Prostate gland (tissue), 2 donors: ENCODE measurements at places on chromosomes 5 and 9. TPM values are rescaled to one million over a fixed set of nuclear protein-coding genes. Genes with fewer than 3 reads are reported as not detected.
A peak's percentile ranks its signal among the peaks of the same experiment; 100 is the strongest.

DNA sequence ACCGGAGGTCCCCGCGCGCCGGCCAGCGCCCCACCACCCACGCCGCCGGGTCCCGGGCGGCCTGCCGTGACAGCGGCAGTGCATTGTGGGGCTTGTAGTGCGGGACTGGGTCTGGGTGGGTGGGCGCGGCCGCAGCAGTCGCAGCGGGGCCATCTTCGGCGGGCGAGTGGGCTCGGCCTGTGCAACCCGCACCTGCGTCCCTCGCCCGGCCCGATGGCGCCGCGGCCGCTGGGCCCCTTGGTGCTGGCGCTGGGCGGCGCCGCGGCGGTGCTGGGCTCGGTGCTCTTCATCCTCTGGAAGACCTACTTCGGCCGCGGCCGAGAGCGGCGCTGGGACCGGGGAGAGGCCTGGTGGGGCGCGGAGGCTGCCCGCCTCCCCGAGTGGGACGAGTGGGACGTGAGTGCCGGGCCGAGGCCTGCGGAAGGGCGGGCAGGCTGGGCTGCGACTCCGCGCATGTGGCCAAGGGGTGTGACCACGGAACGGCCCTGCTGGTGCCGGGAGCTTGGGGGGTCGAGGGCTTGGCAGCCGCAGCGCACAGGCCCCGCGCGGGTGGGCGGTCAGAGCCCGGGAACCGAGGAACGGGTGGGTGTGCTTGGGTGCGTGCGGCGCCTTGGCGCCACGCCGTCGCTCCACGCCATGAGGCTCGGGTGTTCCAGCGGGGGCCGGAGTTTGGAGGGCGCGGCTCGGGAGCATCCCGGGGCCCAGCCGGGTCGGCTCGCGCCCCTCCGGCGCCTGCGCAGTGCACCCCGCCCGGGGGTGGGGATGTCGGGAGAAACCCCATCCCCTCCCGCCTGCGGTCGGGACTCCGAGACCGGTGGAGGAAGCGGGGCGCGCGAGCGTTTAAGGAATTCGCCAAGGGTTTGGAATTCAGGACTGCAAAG is at the start of gene ARL10:
Gene ARL10 (plus strand): TSS at position 137 of the 881 bp plus-strand sequence. CDS start 77 bp downstream, at position 214.
- H3K27me3 ChIP-seq = no peaks in the 10 kb centered on the region
- no peak for DNase-seq
- H3K4me1 ChIP-seq = no peaks in the 10 kb centered on the region
- H3K27ac ChIP-seq = peak within 1 kb of the TSS; percentile 75
- H3K36me3 ChIP-seq = no peaks in the 10 kb centered on the region
- H3K4me3 ChIP-seq = peak within 1 kb of the TSS; percentile 63

DNA sequence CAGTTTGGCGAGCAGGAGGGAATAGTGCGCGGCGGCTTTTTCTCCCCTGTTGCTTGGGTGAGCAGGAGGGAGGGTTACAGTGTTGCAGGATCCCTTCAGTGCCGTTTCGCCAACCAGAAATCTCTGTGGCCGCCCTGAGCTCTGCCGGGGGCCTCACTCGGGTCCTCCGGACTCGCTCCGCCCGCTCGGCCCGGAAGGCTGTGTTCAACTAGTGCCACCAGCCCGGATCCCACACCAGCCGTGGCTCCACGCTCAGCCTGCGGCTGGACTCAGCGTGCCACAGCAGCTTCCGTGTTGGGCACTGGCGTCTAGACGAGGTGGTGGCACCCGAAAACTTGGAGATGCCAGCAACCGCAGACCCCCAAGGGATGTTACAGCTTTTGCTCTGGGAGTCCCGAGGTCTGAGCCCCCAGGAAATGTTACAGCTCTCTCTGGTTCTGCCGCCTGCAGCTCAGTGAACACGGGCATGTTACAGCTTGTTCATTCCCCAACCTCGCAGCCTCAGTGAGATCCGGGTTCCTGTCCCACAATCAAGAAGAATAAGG is 16.0 kb upstream of the OR13C9 start:
- no peaks in the 10 kb centered on the region for H3K36me3 ChIP-seq
- H3K4me3 ChIP-seq = no peak overlapping the region
- DNase-seq = no peak
- no peaks in the 10 kb centered on the region for H3K4me1 ChIP-seq
- H3K27ac ChIP-seq = no peak overlapping the region

- H3K27ac ChIP-seq = no peak overlapping the region
- H3K36me3 ChIP-seq = no peaks in the 10 kb centered on the region
- no peaks in the 10 kb centered on the region for H3K27me3 ChIP-seq
- H3K4me3 ChIP-seq = no peak overlapping the region
These were observed 66.5 kb downstream of the SEMA6A start for GRCh38 chr5:116507941-116508655.

RNF224 gene
- total RNA-seq = not detected

DNA sequence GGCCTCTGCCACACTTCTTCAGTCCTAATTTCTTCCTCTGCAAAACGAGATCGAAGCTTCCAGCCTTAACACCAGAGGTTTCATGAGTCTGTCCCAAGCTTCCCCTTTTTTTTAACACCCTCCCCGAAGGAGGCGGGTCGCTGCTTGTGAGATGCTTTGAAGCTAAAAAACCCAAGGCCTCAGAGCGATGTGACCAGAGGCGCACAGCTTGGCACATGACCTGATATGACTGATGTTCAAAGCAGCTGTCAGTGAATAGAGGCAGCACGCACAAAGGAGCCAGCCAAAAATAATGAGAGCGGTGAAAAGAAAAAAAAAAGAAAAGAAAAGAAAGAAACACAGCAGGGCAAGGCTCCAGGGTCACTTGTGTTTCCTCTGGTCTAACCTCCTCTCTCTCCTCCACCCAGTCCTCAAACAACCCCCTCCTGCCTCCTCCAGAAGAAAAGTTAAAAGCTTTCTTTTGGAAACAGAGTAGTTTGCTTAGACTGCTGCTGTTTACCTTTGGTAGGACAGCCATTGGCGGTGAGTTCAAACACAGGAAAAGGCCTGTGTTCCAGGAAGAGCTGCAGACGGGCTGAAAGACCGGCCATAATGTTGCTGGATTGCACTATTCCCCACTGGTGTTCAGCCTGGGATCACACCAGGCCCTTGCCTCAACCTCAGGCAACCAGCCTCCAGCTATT is 10.9 kb upstream of the ZNF366 start:
- H3K36me3 ChIP-seq = no peaks in the 10 kb centered on the region
- H3K4me1 ChIP-seq = peaks cover 3% of the 10 kb centered on the region
- DNase-seq = no peak
- H3K27me3 ChIP-seq = no peaks in the 10 kb centered on the region
- H3K4me3 ChIP-seq = no peak overlapping the region

- H3K4me3 ChIP-seq = peak overlapping the region; percentile 67
- H3K36me3 ChIP-seq = peaks cover 9% of the 10 kb centered on the region
- no peaks in the 10 kb centered on the region for H3K27me3 ChIP-seq
- DNase-seq = no peak
These were observed 615 bp downstream of the RACK1 start for GRCh38 chr5:181243018-181243563.
